ENCODE measurements at places on chromosomes 11 and 22.

DNA sequence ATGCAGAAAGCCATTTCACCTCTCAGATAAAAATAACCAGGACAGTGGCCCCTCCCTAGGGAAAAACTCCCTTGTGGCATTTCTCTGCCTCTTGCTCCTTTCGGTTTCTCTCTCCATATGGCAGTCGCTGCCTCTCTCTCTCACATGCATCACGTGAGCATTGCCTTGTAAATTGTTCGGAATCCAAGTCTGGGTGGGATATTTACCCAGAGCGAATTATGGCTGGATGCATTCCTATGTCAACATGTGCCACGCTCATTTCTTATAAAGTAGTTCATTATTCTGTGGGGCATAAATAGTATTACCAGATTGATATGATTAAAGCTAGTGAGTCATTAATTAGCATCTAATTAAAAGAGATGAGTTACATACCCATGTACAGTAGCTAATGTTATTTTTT is 392.9 kb downstream of the INSC start:
- no peak for DNase-seq

- DNase-seq = no peak
These were observed 3.4 kb upstream of the MOGAT2 start for GRCh38 chr11:75714211-75714610.

GRCh38 chr11:14118072-14118471 is 155.5 kb downstream of the SPON1 start:
- DNase-seq = no peak

- DNase-seq = no peak
These were observed 94.0 kb upstream of the TMEM45B start for GRCh38 chr11:129721685-129722084.

- DNase-seq = no peak
These were observed 935 bp downstream of the QSER1 start for GRCh38 chr11:32893343-32894148.

- DNase-seq = no peak
These were observed 12.1 kb upstream of the SF1 start for GRCh38 chr11:64790205-64791095.

DNA sequence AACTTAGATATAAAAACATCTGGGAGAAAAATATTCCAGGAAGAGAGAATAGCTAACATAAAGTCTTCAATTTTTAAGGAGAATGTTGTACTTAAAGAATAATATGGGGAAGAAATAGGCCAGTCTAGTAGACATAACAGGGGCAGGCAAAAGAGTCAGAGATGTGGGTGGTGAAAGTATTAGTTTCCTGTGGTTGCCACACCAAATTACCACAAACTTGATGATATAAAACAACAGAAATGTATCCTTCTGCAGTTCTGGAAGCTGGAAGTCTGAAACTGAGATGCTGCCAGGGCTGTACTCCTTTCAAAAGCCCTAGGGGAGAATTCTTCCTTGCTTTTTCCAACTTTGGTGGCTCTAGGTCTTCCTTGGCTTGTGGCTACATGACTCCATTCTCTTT is 1309.7 kb downstream of the LRRC4C start:
- no peak for DNase-seq

- no peak for DNase-seq
These were observed 15.5 kb upstream of the NNMT start for GRCh38 chr11:114280696-114281095.

- DNase-seq = no peak
These were observed 16.4 kb downstream of the CDKN1C start for GRCh38 chr11:2869134-2869526.

GRCh38 chr11:126546191-126546590 is 190.7 kb downstream of the ST3GAL4 start:
- DNase-seq = no peak

- DNase-seq = no peak
These were observed 16.7 kb upstream of the MOGAT2 start for GRCh38 chr11:75700940-75701339.

DNA sequence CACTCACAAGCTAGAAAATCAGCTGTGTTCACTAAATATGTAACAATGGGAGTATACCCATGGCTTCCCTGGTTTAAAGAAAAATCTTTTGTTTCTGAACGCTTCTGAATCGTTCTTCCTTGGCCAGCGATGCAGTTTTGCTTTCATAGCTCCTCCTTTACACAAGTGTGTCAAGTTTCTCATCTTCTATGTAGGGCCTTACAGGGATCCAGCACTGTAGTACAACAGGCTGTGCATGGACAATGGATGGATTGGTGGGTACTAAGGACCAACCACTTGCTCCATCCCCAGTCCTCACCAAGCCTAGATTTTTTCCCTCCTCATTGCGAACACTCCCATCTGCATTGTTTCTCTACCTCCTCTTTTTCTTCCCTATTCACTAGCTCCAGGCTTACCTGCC is 24.3 kb upstream of the POU2AF2 start:
- no peak for DNase-seq

DNA sequence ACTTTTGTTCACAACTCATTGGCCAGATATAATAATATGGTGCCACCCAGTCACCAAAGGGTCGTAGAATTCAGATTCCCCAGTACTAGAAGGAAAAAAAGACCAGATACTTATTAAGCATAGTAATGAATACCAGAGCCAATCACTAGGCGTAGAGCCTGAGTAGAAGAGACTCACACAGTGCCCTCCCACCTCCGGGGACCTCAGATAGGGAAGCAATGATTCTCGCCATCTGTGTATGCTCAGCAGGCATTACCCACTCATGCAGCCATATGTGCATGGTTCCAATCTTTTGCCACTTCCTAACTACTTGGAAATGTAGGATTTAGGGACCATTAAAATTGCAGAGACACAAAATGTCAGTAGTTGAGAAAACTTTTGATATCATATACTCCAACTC is 85.3 kb downstream of the C11orf87 start:
- no peak for DNase-seq

DNA sequence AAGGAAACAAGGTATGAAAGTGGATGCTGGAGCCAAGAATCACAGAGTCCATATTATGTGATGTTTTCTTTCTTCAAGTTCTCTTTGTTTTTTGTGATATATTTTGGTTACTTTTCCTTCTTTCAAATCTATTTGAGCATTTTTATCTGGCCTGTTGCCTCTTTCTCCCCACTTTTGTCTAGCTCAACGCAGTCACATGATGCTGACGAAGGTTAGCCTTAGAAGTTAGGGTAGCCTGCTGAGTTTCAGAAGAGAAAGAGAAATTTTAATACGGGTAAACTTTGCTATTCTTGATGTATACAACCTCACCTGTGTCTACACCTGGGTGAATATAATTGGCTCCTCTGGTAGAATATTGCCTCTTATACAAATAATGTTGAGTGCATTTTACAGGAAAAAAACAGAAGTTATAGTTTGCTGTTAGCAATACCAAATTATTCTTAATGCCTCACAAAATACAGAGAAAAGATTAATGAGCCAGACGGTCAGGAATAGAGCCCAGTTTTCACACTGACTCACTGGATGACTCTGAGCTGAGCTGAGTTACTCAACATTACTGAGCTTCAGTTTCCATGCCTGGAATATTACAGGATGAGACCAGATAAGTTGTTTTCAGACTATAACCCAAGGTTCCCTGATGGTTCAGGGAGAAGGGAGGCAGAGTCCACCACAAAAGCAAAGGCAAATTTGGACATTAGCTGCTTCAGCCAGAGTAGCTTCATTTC is 161.6 kb upstream of the BDNF start:
- no peak for DNase-seq

DNA sequence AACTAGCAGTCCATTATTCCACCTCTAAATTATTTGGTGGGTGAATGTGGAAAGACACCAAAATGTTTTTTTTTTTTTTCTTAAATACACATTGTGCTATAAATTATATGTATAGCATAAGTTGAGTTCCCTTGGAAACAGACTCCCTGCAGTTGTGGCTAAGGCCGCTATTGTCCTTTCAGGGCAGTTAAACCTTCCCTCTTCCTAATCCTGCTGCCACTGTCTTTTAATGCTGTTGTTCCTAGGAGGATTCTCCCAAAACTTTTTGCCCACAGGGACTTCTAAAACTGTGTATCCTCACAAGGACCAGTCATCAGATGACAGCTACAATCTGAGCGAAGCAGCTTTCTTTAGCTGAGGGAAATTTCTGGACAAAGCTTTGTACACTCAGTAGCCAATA is 478.9 kb upstream of the CHORDC1 start:
- no peak for DNase-seq

- no peak for DNase-seq
These were observed 30.0 kb upstream of the POU2AF1 start for GRCh38 chr11:111408789-111409727.

- no peak for DNase-seq
These were observed 21.3 kb downstream of the STX3 start for GRCh38 chr11:59776210-59777066.

DNA sequence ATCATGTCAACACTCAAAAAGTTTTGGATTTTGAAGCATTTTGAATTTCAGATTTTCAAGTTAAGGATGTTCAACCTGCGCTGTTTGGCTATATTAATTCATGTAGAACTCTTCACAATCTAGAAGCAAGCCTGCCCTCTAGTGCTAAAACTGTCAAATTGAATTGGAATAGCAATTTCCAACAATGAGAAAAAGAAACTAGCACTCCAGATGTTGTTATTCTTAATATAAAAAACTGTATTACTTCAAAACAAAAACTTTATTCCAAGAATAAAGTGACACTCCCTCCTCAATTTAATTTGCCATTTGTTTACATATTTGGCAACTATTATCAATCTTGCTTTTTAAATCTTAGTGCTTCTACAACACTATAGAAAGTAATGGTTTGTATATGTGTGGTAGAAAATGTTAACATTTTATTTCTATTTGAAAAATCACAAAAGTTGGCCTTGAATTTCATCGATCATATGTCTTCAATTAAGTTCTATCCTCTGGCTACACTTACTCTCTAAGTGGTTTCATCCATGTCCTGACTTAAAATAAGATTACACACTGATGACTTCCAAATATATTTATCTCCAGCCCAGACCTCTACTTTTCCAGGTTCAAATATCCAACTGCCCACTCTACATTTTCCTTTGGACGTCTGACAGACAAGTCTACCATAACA is 36.6 kb downstream of the DCUN1D5 start:
- DNase-seq = no peak

DNA sequence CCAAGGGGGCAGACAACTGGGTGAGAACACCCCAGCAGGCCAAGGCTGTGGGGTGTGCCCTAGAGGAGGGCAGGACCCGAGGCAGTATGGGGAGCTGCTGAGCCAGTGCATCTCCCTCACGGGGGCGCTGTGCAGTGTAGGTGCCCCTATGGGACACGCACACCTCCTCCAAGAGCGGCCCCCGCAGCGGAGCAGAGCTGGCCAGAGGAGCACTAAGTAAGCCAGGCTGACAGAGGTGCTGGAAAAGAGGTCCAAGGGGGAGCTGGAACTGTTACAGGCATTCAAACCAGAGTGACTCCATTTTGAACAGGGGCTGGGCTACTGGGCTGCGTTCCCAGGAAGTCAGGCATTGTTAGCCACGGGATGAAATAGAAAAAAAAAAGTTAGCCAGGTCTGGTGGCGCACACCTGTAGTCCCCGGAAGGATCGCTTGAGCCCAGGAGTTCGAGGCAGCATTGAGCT is 41.8 kb downstream of the TST start:
- peak; percentile 47 for DNase-seq

DNA sequence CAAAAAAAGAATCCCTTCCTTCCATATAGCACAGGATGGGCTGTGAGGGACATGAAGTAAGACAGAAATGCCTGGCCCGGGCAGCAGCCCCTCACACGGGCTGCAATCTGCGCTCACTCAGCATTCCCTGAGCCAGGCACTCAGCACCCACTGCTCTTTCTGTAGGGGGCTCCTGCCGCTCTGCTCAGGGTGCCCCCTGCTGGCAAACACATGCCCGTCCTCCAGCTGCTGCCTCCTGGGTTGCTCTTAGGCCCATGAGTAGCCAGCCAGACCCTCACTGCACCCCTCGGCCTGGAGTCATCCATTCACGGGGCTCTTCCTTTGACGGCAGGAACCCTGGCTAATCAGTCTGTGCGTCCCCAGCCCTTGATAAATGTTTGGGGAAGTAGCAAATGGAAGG is 6.9 kb downstream of the MCAT start:
- no peak for DNase-seq

DNA sequence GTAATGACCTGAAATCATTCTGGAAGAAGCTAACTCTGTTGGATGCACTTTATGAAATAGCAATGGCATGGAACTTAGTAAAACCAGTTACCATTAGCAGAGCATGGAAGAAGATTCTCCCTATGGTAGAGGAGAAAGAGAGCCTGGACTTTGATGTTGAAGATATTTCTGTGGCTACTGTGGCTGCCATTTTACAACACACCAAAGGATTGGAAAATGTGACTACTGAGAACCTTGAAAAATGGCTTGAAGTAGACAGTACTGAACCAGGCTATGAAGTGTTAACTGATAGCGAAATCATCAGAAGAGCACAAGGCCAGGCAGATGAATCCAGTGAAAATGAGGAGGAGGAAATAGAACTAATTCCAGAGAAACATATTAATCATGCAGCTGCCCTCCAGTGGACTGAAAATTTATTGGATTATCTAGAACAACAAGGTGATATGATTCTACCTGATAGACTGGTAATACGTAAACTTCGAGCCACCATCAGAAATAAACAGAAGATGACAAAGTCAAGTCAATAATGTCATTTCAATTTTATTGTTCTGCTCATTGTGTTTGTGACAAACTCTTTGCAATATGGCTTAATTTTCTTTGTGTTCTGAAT is 2.0 kb downstream of the JRKL start:
- DNase-seq = no peak

- DNase-seq = no peak
These were observed 15.4 kb downstream of the DERL3 start for GRCh38 chr22:23823331-23823791.

DNA sequence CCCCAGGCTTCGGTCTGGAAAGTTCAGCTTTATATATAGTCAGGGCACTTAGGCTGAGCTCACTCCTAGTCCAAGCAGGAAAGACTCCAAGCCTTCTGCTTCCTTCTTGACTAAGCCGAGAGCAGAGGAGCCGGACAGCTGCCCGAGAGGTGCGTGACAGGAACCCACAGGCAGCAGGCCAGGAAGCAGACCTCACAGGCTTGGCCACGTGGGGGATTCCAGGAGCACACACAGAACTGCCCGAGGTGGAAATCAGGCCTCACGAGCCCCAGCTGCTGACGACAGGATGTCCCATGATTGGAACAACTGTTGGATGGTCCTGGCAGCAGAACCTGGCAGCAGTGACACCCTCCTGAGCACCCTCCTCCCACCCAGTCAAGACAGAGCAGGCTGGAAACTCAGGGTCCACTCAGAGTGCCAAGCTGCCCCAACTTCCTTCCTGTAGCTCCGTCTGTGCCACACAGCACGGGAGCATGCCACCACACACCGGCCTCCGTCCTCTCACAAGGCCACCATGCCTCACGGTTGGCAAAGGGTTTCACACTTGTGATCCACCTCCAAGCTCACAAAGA is 5.4 kb downstream of the PLA2G6 start:
- DNase-seq = no peak

DNA sequence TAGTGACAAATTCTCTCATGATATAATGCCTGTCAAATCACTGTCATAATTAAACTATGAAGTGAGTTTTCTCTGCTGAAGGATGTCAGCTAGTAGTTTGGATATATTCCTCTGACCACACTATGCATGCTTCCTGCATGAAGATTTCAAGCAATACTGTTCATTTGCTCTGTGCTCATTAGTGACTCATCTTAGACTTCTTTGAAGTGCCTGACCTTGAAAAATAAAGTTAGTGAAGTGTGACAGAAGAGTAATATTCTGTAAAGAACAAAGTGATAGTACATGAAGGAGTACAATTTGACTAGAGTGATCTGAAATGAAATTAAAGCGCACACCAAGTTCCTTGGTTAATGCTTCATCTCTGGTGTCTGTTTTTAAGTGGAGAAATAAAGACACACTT is 629.5 kb upstream of the ANO3 start:
- DNase-seq = no peak

Measured in stimulated activated CD8-positive, alpha-beta memory T cell treated with anti-CD3 and anti-CD28 coated beads, Interleukin-4, amount 100 ng/mL, for 1 hour (primary cell).